H1 (cell line): ENCODE measurements at places on chromosomes 16 and 17. TPM values are rescaled to one million over a fixed set of nuclear protein-coding genes. Genes with fewer than 3 reads are reported as not detected.

CALCOCO2 gene
- 9.5 and 12.1 TPM in 2 replicates for polyA plus RNA-seq

C16orf92 gene
- polyA plus RNA-seq: not detected in 2 replicates

HSD11B2 gene
- 32.9 and 41.9 TPM in 2 replicates for polyA plus RNA-seq

CENPX gene
- 122 and 133 TPM in 2 replicates for polyA plus RNA-seq

CCL14 gene
- polyA plus RNA-seq: not detected in 2 replicates

NETO2 gene
- 6.0 and 9.4 TPM in 2 replicates for polyA plus RNA-seq

AMZ2 gene
- 37.7 and 49.5 TPM in 2 replicates for polyA plus RNA-seq

CAPNS2 gene
- polyA plus RNA-seq: 0.08 TPM in 1 of 2 replicates, not detected in the other

CD79B gene
- polyA plus RNA-seq: 3.9 and 4.4 TPM in 2 replicates

ZPBP2 gene
- polyA plus RNA-seq: not detected in 2 replicates

CRYM gene
- polyA plus RNA-seq: 40.4 and 47.3 TPM in 2 replicates

GUCY2D gene
- 0.20 and 0.31 TPM in 2 replicates for polyA plus RNA-seq

TEKT5 gene
- 0.24 and 0.95 TPM in 2 replicates for polyA plus RNA-seq
